ENCODE measurements at places on chromosomes 12 and 14. TPM values are rescaled to one million over a fixed set of nuclear protein-coding genes. Genes with fewer than 3 reads are reported as not detected.

- H3K36me3 ChIP-seq, result peaks cover 45% of the 10 kb centered on the region
- no peak overlapping the region for H3K4me3 ChIP-seq
- H3K4me1 ChIP-seq, result peaks cover 15% of the 10 kb centered on the region
- DNase-seq, result no peak
- H3K27ac ChIP-seq, result no peak overlapping the region
Observed at GRCh38 chr12:124490584-124491305, 76.7 kb downstream of the NCOR2 start.

DNA sequence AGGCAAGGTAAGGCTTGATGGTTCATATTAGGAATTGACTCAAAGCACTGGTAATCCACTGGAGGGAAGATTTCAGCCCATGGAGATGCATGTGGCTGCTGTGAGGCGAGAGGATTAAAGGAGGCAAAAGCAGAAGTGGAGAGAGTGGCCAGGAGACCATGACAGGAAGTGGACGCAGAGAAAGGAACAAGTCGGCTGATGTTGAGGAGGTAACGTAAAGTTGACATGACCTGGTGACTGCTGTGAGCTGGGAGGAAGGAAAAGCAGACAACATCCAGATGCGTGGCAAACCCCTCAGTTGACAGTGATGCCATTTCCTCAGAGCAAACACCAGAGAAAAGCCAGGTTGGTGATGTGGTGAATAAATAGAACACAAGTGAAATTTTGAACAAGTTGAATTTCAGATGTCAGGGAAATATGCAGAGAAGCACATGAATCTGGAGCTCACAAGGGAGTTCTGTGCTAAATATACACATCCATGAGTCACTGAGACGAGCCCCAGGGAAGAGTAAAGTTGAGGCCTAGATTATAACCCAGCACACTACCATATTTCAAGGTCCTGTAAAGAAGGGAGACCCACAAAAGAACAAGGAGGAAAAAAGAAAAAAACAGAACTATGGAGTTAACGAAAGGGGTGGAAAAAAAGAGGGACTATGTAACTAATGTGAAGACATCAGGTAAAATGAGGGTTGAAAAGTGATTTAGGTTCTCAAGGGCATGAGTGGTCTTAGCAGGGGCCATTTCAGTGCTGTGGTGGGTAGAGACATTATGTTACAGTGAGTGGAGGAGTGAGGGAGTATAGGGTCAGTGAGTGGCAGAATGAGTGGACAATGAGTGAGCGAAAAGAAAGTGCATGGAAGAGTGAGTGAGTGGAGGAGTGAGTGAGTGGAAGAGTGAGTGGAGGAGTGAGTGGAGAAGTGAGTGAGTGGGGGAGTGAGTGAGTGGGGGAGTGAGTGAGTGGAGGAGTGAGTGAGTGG lies 61.6 kb upstream of the GZMB start:
- no peak overlapping the region for H3K4me3 ChIP-seq
- H3K27me3 ChIP-seq, result no peaks in the 10 kb centered on the region
- no peak overlapping the region for H3K27ac ChIP-seq
- no peaks in the 10 kb centered on the region for H3K36me3 ChIP-seq
- peaks cover 2% of the 10 kb centered on the region for H3K4me1 ChIP-seq
- no peak for DNase-seq

GRCh38 chr14:22506778-22507351 lies 82.2 kb downstream of the DAD1 start:
- H3K4me1 ChIP-seq, result peaks cover 24% of the 10 kb centered on the region
- no peaks in the 10 kb centered on the region for H3K36me3 ChIP-seq

DNA sequence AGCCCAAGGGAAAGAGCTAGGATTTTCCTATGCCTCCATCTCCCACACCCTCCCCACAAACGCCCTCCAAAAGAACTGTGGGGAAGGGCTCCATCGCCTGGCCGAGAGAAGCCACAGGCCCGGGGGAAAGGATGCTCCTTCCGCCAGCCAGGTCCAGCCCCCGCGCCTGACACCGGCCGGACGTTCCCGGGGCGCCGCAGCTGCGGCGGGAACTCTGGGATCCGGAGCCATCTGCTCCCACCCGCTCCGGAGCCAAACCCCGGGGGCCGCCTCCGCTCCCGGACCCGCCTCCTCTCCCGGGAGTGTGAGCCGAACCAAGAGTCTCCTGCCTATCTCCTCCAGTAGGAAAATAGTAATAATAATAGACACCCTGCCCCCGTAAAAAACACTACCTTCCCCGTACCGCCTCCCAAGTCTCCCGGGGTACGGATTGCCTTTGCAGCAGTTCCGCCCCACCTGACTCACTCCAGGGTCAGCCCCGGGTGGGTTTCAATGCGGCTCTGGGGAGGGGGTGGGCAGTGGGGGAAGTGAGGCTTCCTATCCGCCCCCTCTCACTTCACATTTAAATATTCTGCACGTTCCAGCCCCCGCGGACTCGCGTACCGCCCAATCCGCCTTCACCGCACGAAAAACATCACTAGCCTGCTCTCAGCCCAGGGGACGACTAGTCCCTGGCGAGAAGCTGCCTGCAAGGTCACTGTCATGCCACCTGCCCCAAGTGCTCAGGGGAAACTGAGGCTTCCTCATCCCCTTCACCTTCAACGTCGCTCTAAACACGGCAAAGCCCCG lies 2.4 kb downstream of the AGAP2 start:
- no peaks in the 10 kb centered on the region for H3K36me3 ChIP-seq
- no peak overlapping the region for H3K27ac ChIP-seq
- DNase-seq, result no peak
- peak overlapping the region; percentile 27 for H3K4me3 ChIP-seq

DNA sequence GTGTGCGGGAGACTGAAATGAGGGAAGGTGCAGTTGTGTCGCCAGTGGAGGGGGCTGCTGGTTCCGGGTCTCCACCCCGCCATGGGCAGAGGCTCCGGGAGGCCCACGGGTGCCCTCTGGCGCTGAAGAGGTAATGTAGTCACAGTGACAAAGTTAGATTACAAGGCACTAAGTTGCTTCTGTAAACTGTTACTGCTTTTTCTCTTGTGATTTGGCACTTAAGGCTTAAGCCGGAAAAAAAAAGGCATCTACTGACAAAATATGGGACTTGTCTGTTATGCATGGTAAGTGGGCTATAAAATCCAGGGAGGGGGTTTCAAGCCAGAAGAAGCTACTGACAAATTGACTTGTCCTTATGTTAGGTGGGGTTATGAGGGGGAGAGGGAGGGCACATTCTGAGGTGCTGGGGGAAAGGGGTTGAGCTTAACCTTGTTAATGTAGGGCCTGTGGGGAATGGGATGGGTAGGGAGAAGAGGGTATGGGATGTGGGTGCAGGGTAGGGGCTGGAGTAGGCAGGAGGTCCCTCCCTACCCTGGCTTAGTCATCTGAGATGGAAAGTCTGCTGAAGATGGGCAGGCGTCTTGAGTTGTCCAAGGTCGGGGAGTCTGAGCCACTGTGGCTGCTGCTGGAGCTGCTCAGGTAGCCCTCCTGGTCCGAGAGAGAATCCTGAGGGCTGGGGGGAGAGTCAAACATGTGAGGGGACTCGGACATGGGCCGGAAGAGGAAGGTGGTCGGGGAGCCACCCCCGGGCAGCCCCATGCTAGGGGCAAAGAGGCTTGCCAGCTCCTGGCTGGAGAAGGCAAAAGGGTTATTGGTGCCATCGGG lies 3.7 kb downstream of the ZFP36L1 start:
- peak; percentile 95 for DNase-seq
- peaks cover 41% of the 10 kb centered on the region for H3K36me3 ChIP-seq
- H3K4me1 ChIP-seq, result peaks cover 44% of the 10 kb centered on the region
- H3K4me3 ChIP-seq, result peak overlapping the region; percentile 66
- H3K27ac ChIP-seq, result peak overlapping the region; percentile 100

- H3K36me3 ChIP-seq, result no peaks in the 10 kb centered on the region
- DNase-seq, result no peak
- no peak overlapping the region for H3K27ac ChIP-seq
- no peaks in the 10 kb centered on the region for H3K4me1 ChIP-seq
- no peak overlapping the region for H3K4me3 ChIP-seq
Observed at GRCh38 chr14:86462193-86462753, 932.3 kb downstream of the FLRT2 start.

Gene KRT2
- total RNA-seq, result 1,598 TPM

GRCh38 chr14:67019796-67020195 lies 169.4 kb upstream of the GARIN2 start:
- no peaks in the 10 kb centered on the region for H3K36me3 ChIP-seq

DNA sequence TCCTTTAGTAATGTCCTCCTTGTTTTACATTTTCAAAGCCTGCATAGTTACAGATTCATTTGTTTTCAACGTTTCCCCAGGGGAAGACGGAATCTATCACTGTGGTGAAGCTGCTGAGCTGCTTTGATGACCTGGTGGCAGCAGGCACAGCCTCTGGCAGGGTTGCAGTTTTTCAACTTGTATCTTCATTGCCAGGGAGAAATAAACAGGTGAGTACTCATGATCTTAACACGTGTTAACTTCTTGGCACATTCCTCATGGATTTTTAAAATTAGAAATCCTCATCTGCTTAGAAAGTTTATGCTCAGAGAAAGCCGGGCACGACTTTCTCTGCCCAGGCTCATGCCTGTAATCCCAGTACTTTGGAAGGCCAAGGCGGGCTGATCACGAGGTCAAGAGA lies 44.5 kb downstream of the TECPR2 start:
- no peak overlapping the region for H3K27ac ChIP-seq
- no peak for DNase-seq
- no peak overlapping the region for H3K4me3 ChIP-seq

- H3K4me1 ChIP-seq, result no peaks in the 10 kb centered on the region
- no peaks in the 10 kb centered on the region for H3K36me3 ChIP-seq
- no peak for DNase-seq
- H3K27ac ChIP-seq, result no peak overlapping the region
Observed at GRCh38 chr12:68477261-68477772, 133.4 kb upstream of the RAP1B start.

Gene SMCO3
- not detected for total RNA-seq

- no peak for DNase-seq
- H3K27me3 ChIP-seq, result no peaks in the 10 kb centered on the region
- H3K36me3 ChIP-seq, result no peaks in the 10 kb centered on the region
- peak overlapping the region; percentile 81 for H3K27ac ChIP-seq
Observed at GRCh38 chr12:59079002-59079401, 158.7 kb upstream of the LRIG3 start.

- DNase-seq, result no peak
- H3K4me1 ChIP-seq, result peaks cover 32% of the 10 kb centered on the region
- no peak overlapping the region for H3K27ac ChIP-seq
Observed at GRCh38 chr12:20213723-20214625, 154.4 kb upstream of the PDE3A start.

Gene CATSPERB
- 0.72 TPM for total RNA-seq

- H3K4me3 ChIP-seq, result no peak overlapping the region
- no peak for DNase-seq
- no peaks in the 10 kb centered on the region for H3K27me3 ChIP-seq
- no peaks in the 10 kb centered on the region for H3K4me1 ChIP-seq
- H3K27ac ChIP-seq, result no peak overlapping the region
Observed at GRCh38 chr14:57732463-57733285, 133.2 kb downstream of the SLC35F4 start.

DNA sequence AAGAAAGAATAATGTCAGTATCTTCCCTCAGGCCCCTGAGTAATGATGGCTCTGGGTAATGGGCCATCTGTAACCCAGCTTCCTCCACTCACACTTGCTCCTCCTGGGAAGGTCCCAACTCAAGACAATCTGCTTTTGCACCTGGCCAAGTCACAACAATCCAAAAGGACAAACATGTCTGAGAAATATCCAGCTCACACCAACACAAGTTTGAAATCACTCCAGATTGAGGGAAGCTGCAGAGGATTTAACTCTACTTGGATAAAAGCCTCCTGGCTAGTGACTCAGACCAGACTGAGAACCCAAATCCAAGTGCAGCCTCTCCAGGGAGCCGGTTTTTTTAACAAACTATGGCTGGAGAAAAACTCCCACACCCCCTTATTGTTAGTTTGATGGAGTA lies 34.2 kb downstream of the RTRAF start:
- H3K27ac ChIP-seq, result no peak overlapping the region
- H3K27me3 ChIP-seq, result no peaks in the 10 kb centered on the region
- peaks cover 5% of the 10 kb centered on the region for H3K4me1 ChIP-seq
- no peaks in the 10 kb centered on the region for H3K36me3 ChIP-seq
- no peak for DNase-seq

Gene LMO3
- total RNA-seq, result 1.4 TPM

Gene LRRC10
- total RNA-seq, result not detected

Gene RPGRIP1
- total RNA-seq, result not detected

- H3K36me3 ChIP-seq, result no peaks in the 10 kb centered on the region
- no peaks in the 10 kb centered on the region for H3K27me3 ChIP-seq
- no peak overlapping the region for H3K27ac ChIP-seq
- H3K4me1 ChIP-seq, result no peaks in the 10 kb centered on the region
- H3K4me3 ChIP-seq, result no peak overlapping the region
Observed at GRCh38 chr12:39003541-39004155, 98.3 kb upstream of the CPNE8 start.

Gene TAMALIN
- 14.5 TPM for total RNA-seq

DNA sequence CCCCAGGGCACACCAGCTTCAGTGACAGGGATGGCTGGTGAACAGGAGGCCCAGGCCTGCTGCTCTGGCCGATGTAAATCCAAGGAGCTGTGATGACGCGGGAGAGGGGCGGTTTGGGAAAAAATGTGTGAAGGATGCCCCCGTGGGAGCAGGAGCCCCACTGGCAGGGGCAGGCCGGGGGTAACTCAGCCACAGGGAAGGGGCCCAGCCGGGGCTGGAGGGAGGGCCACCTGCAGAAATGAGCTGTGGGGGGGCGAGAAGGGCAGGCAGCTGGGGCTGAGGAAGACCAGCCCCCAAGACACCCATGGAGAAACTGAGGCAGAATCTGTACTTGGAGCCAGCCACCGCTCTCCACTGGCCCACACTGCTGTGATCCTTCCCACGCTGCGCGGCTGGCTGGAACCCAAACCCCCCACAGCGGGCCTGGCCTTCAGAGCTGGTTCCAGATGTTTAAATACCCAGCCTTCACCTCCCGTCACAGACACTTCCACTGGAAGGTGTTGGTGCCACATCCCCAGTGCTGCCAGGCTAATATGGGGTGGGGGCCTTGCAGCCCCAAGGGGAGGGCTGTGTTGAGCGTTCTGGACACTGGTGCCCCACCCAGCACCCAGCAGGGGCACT lies 28.5 kb upstream of the ANKRD9 start:
- H3K27ac ChIP-seq, result no peak overlapping the region
- H3K4me1 ChIP-seq, result peaks cover 8% of the 10 kb centered on the region
- no peaks in the 10 kb centered on the region for H3K36me3 ChIP-seq
- H3K27me3 ChIP-seq, result no peaks in the 10 kb centered on the region

GRCh38 chr12:68037616-68038255 lies 48.5 kb downstream of the IFNG-AS1 start:
- H3K4me1 ChIP-seq, result no peaks in the 10 kb centered on the region
- DNase-seq, result no peak
- no peaks in the 10 kb centered on the region for H3K36me3 ChIP-seq
- no peak overlapping the region for H3K4me3 ChIP-seq
- no peak overlapping the region for H3K27ac ChIP-seq

DNA sequence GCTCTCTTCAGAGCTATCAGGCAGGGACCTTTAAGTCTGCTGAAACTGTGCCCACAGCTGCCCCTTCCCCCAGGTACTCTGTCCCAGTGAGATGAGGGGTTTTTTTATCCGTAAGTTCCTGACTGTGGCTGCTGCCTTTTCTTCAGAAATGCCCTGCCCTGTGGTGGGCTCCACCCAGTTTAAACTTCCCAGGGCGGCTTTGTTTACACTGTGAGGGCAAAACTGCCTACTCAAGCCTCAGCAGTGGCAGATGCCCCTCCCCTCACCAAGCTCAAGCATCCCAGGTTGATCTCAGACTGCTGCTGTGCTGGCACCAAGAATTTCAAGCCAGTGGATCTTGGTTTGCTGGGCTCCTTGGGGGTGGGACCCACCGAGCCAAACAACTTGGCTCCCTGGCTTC lies 46.9 kb upstream of the SLC16A7 start:
- H3K4me1 ChIP-seq, result no peaks in the 10 kb centered on the region
- H3K27ac ChIP-seq, result no peak overlapping the region
- H3K27me3 ChIP-seq, result no peaks in the 10 kb centered on the region
- H3K36me3 ChIP-seq, result no peaks in the 10 kb centered on the region
- DNase-seq, result no peak
